ENCODE measurements at places on chromosomes 1 and 21.

GRCh38 chr1:244231572-244232315, 180.7 kb downstream of the ZBTB18 start:
- DNase-seq = no peak

GRCh38 chr1:201013031-201013485, 10.5 kb downstream of the KIF21B start:
- no peak for DNase-seq

GRCh38 chr1:234611847-234612351, 1.9 kb upstream of the IRF2BP2 start:
- no peak for DNase-seq

- peak; percentile 85 for DNase-seq
Measured at GRCh38 chr1:161738627-161739287, 10.8 kb upstream of the DUSP12 start.

- DNase-seq = no peak
Measured at GRCh38 chr1:174167265-174167803, 8.0 kb downstream of the RABGAP1L start.

- no peak for DNase-seq
Measured at GRCh38 chr1:204188959-204189639, 7.2 kb downstream of the KISS1 start.

GRCh38 chr1:51238034-51238403, 1.9 kb downstream of the RNF11 start:
- DNase-seq = no peak

DNA sequence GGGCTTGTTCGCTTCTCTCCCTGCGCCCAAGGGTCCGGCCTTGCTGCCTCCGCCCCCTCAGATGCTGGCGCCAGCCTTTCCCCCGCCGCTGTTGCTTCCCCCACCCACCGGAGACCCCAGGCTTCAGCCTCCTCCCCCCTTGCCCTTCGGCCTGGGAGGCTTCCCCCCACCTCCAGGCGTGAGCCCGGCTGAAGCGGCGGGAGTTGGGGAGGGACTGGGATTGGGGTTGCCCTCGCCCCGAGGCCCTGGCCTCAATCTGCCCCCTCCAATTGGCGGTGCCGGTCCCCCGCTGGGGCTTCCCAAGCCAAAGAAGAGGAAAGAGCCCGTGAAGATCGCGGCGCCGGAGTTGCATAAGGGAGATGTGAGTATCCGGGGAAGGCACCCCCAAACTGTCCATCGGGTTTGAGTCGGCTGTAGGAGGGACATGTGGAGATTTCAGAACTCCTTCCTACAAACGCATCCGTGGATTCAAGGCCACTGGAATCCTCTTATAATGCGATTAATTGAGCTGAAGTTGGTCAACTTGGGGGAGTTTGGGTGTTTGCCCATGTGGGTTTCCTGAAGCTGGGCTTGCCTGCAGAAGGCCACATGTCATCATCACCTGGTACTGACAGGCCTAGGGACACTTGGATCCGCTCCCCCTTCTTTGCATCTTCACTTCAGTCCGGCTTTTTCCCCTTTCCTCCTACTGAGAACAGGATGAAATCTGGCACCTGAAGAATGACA, 707 bp downstream of the PRCC start:
- no peak for DNase-seq

DNA sequence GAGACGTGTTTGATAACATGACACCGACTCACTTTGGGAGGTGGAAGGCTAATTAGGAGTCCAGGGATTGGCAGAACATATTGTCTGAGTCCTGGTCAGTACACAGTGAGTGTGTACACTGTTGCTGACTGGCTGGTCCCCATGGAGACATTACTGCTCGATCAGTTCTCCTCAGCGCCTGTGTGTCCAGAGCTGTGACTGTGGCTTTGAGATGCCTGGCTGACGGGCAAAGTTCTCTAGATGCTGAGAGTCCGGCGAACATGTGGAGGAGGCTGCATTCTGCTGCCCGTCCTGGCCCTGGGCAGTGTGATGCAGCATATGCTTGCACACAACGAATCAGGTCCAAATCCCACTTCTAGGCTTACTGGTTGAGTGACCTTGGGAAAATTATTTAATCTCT, 280.1 kb upstream of the ST6GALNAC5 start:
- no peak for DNase-seq

DNA sequence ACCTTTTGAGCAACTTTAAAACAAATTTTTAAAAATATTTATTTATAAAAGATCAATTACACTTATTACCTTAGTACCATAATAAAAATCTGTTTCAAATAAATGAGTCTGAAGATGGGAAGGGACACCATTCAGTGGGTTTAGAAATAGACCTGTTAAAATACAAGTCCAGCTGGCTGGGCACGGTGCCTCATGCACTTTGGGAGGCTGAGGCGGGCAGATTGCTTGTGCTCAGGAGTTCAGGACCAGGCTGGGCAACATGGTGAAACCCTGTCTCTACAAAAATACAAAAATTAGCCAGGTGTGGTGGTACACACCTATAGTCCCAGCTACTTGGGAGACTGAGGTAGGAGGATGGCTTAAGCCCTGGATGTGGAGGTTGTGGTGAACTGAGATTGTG, 57.0 kb downstream of the ITSN1 start:
- DNase-seq = no peak

DNA sequence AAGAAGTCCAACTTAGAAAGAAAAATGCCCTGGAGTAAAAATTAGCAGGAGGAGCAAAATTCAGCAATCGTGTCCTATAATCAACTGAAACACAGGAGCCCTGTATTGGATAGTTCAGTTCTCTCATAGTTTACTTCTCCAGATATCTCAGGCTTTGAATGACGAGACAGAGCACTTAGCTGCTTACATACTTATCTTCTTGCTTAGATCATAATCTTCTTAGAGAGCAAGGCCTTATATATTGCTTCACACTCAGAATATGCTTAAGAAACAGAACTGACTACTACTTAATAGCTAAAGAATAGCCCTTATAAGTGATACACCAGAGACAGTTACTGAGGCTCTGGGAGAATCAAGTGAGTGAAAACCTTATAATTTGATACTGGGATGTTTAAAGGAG, 38.9 kb downstream of the TOR3A start:
- no peak for DNase-seq

GRCh38 chr1:186896211-186896610, 67.5 kb downstream of the PLA2G4A start:
- DNase-seq = no peak

GRCh38 chr1:2641381-2642130, 8.7 kb upstream of the MMEL1 start:
- DNase-seq = no peak

- DNase-seq = no peak
Measured at GRCh38 chr1:2999571-2999970, 21.7 kb upstream of the ACTRT2 start.

GRCh38 chr1:224770336-224770693, 154.2 kb downstream of the CNIH3 start:
- no peak for DNase-seq

- DNase-seq = no peak
Measured at GRCh38 chr1:150259217-150259616, 1.6 kb downstream of the CA14 start.

GRCh38 chr1:228351850-228352249, 54.8 kb downstream of the TRIM11 start:
- no peak for DNase-seq

- no peak for DNase-seq
Measured at GRCh38 chr21:22609802-22610201, 1611.6 kb downstream of the NCAM2 start.

DNA sequence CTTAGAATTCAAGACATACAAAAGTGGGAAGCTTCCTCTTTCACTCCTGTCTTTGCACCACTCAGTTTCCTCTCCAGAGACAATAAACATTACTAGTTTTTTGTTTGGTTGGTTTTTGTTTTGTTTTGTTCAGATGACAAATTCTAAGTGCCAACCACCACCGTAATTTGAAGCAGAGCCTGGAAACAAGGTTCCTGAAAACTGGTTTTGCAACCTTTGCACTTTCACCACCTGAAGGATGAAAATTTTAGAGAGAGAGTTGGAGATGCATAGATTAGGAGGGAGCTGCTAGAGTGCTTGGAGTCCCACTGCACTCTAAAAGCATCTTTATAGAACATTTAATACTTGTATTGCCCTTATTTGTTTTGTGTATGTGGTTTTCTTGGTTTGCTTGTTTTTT, 20.2 kb upstream of the MGST3 start:
- no peak for DNase-seq

GRCh38 chr1:153202006-153202405, 1.2 kb upstream of the LELP1 start:
- no peak for DNase-seq

GRCh38 chr1:87394513-87394912, 65.8 kb downstream of the LMO4 start:
- DNase-seq = no peak

DNA sequence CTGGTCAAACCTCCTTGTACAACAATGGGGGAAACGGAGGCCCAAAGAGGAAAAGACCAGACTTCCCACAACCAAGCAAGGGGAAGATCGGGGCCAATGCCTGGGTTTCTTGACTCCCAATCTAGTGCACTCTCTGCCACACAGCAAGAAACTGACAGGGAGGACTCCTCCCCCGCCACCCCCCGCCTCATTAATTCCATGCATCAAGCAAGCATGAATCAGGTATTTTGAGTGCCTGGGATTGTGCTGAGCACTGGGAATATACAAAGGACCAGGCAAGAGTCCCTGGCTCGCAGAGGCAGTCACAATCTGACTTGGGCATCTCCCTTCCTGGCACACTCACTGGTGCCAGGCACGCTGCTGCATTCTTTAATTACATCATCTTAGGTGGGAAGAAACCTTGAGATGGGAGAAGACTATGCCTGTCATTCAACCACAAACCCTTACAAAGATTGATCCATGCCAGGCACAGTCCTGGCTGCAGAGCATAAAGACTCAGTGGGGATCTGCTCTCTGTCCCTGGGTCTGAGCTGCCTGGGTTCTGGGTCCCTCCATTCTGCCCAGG, 4.4 kb upstream of the KCNC4 start:
- DNase-seq = no peak

GRCh38 chr1:121518726-121519041, 333.9 kb downstream of the SRGAP2C start:
- no peak for DNase-seq

DNA sequence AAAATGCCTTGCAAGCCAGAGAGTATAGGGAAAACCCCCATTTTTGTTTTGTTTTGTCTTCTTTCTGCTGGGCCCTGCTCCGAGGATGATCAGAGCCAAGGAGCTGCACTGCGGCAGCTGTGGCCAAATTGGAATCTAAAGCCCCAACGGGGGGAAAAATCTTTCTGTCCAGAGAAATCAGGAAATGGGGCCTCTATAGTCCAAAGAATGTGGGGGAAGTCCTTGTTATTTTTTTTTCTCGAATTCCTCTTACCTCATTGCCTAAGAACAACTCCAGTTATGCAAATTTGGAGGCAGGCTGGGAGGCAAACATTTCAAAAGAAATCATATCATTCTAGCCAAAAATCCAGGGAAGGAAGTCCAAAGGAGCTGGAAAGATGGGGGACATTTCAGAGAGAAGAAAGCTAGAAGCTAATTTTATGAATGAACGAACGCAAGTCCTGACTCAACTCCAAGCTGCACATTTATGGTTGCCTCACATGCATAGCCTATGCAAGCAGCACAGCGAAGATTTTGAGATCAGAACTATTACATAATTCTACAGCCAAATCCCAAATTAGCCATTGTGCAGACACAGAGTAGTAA, 263.2 kb downstream of the KCTD3 start:
- DNase-seq = no peak

GRCh38 chr1:8463144-8463927, 145.4 kb downstream of the SLC45A1 start:
- no peak for DNase-seq
